ENCODE measurements at places on chromosomes 3 and 15.
A peak's percentile ranks its signal among the peaks of the same experiment; 100 is the strongest.

- DNase-seq, result no peak
Observed at GRCh38 chr3:124699686-124700396, 30.4 kb upstream of the UMPS start.

DNA sequence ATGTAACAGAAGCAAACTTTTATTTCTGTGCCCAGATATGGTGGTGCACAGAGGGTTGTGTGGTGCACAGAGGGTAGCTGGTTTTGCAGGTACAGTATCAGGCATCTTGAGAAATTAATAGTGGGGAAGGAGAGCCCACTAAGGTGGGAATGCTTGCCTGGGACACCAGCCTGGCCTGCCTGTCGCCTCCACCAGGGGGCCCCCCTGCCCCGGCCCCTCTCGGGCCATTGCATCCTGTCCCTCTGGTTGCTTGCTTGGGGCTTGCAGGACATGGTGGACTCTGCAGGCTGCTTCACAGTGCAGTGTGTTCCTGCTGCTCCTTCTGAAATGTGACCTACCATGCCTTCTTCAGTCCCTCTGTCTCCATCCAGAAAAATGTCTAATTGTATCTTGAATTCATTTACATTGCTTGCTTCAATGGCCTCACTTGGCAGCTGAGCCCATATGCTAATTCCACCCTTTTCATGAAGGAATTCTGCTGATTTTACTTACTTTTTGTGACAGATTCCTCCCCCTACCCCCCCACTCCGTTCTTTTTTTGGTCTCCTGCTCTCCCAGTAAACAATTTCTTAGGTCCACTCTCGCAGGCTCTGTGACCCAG is 73.6 kb downstream of the EEFSEC start:
- DNase-seq, result no peak

- DNase-seq, result no peak
Observed at GRCh38 chr15:72237029-72237852, 6.3 kb upstream of the PKM start.

DNA sequence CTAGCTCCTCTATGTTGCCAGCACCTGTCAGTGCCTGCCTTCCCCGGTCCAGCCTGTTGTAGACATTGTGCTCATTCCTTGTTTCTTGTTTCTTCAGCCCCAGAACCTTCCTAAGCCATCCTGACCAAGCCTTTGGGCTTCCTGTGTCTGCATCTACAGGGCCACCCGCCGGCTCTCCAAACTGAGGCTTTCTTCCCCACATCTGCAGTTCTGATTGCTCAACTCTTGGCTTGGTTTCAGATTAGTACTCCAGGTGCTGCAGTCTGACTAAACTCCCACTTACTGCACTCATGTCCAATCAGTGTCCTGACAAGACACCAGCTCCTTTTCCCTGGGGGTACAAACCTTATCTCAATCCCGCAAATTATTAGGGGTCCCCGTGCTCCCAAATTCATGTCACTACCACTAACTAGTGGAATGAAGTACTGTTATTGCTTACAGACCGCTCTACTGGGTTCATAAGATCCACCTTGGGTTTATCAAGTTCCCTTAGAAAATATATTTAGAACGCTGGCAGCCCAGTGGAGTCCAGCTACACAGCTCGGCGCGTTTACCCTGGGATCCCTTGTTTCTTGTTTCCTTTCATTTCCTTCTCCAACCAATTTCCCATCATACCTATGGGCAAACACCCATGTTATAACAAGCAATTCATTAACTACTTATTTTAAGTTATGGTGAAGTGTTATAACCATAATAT is 114.2 kb upstream of the TJP1 start:
- DNase-seq, result no peak

DNA sequence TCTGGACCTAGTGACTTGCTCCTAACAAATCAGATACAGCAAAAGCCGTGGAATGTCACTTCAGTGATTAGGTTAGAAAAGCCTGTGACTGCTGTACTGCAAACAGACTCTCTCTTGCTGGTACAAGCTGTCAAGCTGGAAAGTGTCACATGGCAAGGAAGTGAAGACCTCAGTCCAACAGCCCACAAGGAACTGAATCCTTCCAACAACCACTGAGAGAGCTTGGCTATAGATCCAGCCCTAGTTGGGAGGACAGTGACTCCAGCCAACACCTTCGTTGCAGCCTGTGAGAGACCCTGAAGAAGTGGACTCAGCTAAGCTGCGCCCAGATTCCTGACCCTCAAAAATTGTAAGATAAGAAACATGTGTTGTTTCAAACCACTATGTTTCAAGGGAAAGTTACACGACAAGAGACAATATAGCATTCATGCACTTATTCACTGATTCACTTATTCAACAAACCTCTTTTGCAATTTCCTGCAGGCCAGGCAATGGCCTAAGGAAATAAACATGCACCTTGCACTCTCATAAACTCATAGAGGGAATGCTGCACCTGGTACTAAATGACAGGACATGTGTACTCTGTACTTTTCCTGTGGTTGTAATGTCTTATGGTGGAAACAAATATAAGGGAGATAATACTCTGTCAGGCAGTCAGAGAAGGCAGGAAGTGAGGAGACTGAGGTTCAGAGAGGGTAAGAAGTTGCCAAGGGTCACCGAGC is 142.9 kb downstream of the CADPS start:
- no peak for DNase-seq

DNA sequence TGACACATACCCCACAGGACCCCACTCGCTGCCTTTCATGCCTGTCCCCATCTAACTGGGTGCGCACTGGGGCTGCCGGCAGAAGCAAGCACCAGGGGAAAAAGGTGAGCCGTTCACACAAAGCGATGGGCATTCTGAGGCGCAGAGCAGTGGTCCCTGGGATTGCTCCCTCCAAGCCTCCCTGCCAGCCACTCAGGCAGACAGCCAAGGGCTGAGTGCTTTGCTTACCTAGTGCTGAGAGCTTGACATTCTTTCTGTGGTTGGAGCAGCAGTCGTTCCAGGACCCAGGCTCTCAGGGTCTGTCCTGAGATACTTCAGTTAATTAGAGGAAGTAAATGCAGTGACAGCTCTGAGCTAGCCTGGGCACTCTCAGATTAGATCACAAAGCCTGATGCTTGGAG is 5.7 kb downstream of the ESYT3 start:
- no peak for DNase-seq

DNA sequence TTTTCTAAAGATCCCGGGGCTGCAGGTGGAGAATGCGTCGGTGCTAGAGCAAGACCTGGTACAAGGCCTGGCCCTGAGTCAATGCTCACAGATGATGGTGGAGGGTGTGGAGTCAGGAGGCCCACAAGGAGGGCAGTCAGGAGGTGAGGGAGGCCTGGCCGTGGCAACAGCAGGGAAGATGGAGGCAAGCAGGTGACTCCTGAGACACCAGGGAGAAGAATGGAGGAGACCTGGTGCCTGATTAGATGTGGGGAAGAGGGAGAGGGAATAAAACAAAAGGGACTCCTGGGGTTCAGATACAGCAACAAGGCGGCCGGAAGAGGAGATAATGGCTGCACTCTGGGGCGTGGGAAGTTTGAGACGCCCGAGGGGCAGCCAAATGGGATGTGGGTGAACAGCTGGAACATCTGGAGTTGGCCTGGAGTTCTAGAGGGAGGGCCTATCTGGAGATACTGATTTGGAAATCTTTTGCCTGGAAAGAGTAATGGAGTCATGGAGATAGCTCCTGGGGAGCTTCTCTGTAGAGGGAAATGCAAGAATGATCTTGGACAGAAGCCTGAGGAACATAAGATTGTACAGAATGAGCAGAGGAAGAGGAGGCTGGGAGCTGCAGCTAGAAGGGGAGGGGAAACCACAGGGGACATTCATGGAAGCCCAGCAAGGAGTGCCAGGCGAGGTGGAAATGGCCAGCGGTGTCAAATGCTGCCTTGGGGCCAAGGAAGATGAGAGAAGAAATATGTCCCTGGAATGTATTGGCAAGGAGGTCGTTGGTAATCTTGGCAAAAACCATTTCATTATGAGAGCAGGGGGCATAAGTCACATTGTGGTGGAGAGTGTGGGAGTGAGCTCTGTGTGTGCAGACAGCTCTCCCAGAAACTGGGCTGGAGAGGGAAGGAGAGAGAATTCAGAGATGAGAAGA is 67.5 kb upstream of the CORO2B start:
- DNase-seq, result no peak

- DNase-seq, result no peak
Observed at GRCh38 chr3:33799202-33799551, 747 bp downstream of the PDCD6IP start.

DNA sequence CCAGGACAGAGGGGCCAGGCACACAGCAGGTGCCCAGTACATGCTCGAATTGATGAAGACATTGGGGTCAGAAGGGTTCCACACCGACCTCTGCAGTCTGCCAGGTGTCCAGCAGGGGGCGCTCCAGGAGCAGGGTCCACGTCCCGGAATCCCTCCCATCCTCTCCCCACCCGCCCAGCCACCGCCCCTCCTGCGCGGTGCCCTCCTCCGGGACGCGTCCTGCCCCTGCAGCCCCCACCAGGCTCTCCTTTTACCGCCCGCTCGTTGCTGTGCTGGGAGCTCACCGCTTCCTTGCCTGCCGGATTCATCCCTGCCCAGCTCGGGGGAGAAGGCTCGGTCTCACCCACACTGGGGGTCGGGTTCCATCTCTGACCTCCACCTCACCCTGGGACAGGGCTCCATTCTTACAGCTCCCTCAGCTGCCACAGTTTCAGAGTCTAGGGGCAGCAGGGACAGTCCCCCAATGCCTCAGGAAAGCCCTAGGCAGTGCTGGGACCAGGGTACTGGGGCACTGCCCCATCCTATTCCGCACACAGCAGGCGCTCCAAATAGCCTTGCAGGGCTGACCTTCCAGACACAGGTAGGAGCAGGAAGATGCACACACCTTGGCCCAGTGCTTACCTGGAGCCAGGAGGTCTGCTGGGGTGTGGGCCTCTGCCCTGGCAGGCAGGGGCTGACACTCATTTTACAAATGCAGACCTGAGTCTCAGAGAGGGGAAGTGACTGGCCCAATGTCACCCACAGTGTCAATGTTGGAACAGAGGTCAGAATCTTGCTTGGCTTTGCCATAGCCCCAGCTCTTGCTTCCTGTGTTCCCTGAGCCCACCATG is 31.0 kb downstream of the GRIP2 start:
- peak; percentile 54 for DNase-seq
